SK-N-SH (cell line): ENCODE measurements at places on chromosomes 6 and 20.
A peak's percentile ranks its signal among the peaks of the same experiment; 100 is the strongest.

DNA sequence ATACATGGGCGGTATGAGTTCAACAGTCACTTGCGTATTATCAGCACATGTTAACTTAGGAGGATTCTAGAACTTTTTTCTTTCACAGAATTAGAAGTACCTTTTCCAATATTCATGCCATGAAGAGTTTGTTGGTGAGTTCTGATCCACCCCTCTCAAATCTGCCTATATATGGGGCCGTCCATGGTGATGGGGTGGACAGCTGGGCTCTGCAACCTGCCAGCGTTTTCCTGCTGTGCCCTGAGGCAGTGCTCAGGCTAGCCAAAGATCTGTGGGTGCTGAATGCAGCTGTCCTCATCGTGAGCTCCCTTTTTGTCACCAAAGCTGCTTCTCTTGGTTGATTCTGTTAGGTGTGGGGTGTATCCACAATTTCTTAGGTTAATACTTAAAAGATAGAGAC is 88.7 kb downstream of the THBS2 start:
- DNase-seq: peak; percentile 8

DNA sequence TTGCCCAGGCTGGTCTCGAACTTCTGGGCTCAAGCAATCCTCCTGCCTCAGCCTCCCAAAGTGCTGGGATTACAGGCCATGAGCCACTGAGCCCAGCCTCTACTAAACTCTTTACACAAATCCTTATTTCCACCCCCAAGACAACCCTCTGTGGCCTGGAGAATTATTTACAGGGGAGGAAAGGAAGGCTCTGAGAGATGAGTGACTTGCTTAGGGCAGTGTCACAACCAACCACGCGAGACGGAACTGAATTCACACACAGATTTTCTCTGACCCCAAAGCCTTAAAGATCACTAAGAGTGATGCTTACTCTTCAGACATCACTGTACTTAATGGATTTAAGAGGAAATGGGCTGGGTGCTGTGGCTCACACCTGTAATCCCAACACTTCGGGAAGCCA is 86.2 kb downstream of the RIPOR3 start:
- DNase-seq: no peak

- no peak for DNase-seq
These were observed 8.2 kb downstream of the SENP6 start for GRCh38 chr6:75609639-75610590.

DNA sequence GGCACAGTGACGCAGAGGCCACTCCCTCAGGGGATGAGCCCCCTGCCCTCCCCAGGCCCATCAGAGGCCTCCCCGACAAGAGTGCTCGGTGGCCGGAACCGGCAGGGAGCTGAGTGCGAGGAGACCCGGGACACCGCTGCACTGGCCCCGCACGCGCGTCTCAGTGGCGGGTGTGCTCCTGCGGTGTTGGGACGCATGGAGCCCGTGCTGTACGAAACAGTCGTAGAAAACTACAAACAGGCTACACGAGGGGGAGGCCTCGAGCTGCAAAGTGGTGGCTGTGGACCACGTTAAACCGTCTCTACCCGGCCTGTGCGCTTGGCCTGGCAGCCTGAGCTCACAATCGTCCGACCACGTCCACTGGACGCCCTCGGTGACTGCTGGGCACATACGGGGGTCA is 40.2 kb upstream of the FNDC1 start:
- DNase-seq: no peak

GRCh38 chr20:44018259-44018941 is 103.7 kb downstream of the TOX2 start:
- peak; percentile 61 for DNase-seq

- DNase-seq: no peak
These were observed 231.1 kb upstream of the ZNF217 start for GRCh38 chr20:53824779-53825178.

GRCh38 chr6:75150685-75151412 is 55.0 kb downstream of the COL12A1 start:
- no peak for DNase-seq

DNA sequence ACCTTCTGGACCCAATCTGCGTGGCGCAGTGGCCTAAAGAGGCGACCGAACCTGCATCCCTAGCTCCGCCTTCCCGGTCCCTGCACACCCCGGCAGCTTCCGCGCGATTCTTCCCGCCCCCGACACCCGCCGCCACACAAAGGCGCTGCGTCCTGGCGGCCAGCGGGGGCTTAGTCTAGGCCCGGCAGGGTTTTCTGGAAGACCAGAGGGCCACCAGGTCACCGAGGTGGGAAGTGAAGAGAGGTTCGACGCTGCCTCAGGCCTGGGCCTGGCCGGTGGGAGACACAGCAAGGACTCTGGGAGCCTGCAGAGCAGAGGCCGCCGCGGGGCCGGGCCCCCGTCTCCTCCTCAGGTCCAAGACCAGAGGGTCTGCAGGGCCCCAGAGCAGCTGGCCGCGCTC is 154.9 kb downstream of the OR2B2 start:
- no peak for DNase-seq

DNA sequence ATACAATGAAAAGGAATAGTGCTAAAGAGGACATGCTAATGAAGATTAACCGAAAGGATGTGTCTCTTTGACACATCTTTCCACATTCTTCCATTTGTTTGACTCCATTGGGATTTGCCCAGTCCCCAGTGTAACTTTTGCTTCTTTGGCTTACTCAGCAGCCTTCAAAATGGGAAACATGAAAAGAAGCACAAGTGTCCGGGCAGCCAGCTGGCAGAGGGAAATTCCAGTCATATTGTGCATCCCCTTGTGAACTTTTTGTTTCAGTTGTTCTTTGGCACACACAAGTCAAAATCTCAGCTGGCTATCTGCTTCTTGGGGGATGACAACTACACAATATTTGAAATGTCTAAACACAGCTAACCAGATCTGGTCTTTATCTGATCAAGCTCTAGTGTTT is 157.4 kb downstream of the OGFRL1 start:
- DNase-seq: no peak

- peak; percentile 75 for DNase-seq
These were observed 2.4 kb upstream of the DBNDD2 start for GRCh38 chr20:45405571-45406259.

DNA sequence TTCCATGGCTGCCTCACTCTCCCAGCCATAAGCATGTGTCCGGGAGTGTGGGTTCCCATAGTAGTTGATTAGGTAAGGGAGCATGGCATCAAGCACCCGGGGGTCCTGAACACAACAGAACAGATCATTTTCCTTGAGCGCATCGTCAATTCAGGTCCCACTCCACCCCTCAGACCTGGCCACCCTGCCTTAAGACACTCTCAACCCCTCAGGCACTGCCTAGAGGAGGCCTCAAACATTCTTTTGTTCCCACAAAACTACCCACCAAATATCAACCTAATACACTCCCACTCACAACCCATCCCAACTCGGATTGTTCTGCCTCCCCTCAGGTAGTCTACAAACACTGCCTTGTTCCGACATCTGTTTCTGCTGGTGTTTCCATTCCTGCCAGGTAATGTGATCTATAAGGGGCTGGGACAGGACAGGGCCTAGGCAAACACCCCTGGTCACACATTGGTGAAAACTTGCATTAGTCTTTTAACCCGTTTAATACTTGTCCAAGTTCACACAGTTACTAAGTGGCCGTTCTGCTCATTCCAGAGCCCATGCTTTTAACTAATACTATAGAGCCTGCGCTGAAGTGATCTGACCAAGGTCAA is 1.4 kb downstream of the NFS1 start:
- DNase-seq: no peak

GRCh38 chr6:40353197-40353966 is 233.8 kb downstream of the LRFN2 start:
- no peak for DNase-seq

- DNase-seq: no peak
These were observed 699.7 kb downstream of the DOK5 start for GRCh38 chr20:55175081-55175480.

GRCh38 chr6:5379647-5380242 is 118.4 kb downstream of the FARS2 start:
- DNase-seq: peak; percentile 32

GRCh38 chr20:45118028-45118427 is 3.1 kb upstream of the WFDC5 start:
- no peak for DNase-seq

DNA sequence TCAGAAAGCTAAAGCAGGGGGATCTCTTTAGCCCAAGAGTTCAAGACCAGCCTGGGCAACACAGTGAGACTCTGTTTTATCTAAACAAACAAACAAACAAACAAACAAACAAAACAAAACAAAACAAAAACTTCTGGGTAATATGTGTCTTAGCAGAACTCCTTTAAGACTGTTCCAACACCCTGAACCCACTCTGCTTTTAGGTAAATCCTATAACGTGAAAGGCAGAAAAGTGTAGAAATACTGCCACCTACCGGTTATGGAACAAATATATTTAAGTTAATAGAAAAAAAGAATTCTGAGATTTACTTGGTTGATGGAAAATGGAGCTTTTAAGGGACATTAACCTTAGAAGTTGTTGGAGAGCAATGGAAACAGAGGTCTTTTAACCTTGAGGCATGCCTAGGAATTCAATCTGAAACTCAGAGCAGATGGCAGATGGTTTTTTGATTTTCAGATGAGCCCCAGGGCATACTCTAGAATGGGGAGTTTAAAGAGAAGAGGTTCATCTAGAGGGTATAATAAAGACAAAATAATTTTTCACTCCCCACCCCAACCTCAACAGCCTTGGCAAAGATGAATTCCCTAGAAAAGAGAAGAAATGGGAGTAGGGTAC is 38.5 kb downstream of the SOD2 start:
- DNase-seq: peak; percentile 41

DNA sequence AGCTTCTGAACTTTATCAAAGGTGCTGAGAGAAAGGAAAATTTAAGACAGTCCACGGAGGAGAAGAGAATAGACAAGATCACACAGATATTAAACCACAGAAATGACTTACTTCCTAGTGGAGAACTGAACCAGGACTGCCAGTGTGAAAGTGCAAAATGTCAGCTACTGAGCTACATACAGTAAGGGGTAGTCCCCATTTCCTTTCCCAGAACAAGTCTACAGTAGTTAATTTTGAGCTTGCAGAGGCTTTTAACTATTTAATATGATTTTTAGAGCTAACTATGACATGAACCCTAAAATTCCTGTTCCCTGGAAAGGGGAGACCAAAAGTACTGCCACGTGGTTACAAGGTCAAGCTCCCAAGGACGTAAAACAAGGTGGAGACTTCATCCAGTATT is 45.1 kb downstream of the CEP85L start:
- DNase-seq: no peak

DNA sequence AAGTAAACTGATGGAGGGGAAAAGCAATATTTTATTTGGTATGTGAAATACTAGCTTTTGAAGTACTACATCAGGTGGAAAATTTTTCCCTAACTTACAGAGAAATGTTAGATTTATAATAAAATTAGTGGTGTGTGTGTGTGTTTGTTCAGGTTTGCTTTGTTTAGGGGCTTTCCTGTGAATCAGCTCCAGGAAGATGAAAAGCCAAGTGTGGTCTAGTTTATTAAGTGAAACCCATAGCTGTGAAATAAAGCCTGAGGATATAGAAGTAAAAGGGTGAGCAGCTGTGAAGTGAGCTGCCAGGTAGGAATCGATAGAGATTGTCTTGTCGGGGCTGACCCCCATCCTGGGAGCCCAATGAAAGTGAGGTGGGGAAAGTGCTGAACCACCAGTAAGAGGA is 347.6 kb upstream of the IMPG1 start:
- DNase-seq: no peak

GRCh38 chr6:41887331-41887751 is 7.8 kb downstream of the USP49 start:
- DNase-seq: no peak
